ENCODE measurements at places on chromosomes 4 and X.

- DNase-seq, result no peak
Measured at GRCh38 chr4:26272654-26273615, 47.9 kb upstream of the RBPJ start.

DNA sequence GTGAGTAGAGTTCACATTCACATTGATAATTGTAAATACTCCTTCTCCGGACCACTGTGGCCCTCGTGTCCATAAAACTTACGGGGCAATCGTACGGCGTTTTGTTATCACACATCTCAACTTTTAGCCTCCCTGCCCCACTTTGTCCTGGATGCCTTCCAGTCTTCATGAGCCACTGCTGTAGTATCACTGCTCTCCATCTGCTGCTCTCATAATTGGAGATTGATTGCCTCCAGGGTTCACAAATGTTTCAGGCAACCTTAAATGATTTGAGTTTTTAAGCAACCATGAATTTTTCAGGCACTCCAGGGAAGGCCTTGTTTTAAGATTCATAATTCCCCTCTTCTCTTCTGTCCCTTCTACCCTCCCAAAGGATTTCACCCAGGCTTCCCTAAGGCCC, 28.4 kb downstream of the ALPK1 start:
- no peak for DNase-seq

DNA sequence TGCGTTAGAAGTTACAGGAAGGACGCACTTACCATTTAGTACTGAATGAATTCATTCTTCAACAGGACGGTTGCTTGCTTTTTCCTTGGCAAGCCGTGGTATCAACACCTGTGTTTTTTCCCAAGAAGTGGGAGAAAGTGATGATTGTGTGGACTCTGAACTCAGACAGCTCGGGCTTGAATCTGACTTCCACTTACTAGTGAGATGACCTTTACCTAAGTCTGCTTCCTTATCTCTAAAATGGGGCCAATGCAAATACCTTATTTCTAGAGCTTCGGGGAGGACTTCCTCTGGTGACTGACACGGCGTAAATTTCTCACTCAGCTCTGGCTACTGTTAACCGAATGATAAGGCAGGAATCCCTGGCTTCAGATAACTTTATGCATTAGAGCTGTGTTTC, 146.8 kb upstream of the RBPJ start:
- no peak for DNase-seq

GRCh38 chr4:164906368-164906767, 29.4 kb downstream of the APELA start:
- no peak for DNase-seq

DNA sequence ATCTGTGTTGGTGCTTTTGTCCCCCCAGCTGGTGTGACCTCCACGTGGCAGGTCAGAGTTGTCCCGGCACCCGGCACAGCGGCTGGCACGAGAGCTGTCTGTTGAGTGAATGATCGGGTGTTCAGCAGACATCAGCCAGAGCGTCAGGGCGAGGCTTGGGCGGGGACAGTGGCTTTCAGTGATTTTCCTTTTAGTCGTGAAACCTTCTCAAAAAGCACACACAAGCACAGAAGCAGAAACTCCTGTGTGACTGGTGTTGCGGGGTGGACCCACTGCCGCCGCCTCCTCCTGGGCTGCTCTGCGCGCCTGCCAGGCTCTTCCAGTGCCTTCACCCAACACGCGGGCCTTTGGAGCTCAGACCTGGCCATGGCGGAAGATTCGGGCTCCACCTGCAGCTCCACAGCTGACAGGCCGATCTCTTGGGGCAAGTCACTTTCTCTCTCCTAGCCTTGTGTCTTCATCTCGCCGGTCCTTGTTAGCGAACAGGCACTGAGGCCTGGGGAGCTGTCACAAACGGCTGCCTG, 51.4 kb upstream of the HGFAC start:
- DNase-seq, result no peak

DNA sequence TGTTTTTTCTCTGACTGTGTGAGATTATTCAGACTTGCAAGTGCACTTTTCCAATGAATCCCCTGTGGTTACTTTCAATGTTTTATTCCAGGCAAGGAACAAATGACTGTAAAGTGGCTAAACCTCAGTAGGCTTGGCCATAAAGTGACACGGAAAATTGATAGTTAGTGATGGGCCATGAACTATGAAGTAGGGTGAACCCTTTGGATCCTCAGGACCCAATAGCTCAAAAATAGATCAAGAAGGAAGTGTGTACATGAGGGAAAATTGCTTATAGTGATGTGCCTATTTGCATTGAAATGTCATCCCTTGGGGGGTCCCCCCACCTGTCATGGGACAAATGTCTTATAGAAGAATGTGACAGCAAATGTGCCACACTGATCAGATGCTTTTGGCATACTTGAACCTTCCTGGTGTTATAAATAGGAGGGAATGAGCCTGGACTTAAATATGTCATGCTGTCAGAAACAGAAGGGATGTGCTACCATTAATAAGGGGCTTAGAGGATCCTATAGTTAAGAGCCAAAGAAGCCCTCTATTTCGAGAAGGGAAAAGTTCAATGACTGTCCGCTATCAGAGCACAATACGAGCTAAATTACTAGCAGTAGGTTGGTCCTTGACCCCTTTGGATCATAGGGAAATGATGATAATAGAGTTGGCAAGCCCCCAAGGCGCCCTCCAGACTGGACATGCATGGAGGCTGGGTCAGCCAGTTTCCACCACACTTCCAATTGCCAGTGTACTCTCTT, 30.3 kb downstream of the SLC16A2 start:
- peak; percentile 6 for DNase-seq

DNA sequence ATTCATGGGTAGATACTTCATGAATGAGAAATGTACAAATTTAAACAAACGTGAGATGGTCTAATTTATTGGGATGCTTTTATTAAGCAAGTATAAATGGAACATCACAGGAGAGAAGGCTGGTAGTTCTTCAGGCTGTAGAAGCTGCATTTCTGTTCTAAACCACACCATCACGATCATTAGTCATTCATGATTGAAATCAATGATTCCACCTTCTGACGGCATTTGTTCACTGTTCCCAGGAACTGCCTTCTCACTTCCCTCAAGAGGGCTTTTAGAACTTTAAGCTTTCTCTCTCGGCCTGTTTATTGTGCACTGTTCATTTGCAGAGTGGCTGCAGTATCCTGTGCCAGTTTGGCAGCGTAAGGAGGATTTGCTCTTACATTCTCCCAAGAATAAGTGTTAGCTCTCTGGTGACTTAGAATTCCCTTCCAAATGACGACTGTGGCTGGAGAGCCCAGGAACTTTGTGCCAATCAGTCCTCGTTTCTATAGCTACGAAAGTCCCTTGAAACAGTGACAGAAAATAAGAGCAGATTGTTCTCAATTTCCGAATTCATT, 54.7 kb downstream of the MFAP3L start:
- DNase-seq, result no peak

- DNase-seq, result no peak
Measured at GRCh38 chr4:157245351-157245750, 24.8 kb downstream of the GRIA2 start.

DNA sequence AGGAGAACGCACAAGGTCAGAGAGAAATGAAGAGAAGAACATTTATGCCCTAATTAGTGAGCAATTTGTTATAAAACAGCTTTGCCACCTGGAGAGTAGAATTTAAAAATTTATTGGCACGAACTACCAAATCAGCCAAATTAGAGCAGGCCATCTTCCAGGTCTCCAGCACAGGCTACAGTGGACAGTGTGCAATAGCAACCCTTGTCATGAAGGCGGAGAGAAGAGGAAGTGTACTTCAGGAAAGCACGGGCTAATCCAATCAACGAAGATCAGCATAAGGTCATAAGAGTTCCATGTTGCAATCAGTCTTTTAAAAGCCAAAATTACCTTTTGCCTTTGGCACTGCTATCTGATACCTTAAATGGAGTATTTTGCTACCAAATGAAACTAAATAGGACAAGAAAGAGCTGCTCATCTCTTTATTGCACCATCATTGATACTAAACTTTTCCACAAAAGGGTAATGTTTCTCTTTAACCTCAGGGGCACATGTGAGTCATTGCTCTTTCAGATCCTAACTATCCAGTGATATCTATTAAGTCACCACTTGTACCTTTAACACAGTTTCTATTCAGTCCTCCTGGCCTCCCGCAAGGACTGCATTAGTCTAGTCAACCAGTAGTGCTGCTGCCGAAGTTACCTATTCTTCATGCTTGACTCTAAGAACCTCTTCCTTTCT, 19.9 kb downstream of the ANK2 start:
- no peak for DNase-seq

- peak; percentile 68 for DNase-seq
Measured at GRCh38 chrX:153875391-153876111, 10.4 kb downstream of the L1CAM start.

GRCh38 chr4:83388313-83388676, 53.6 kb upstream of the HPSE start:
- peak; percentile 15 for DNase-seq

- no peak for DNase-seq
Measured at GRCh38 chrX:108313669-108314068, 124.6 kb downstream of the COL4A6 start.

DNA sequence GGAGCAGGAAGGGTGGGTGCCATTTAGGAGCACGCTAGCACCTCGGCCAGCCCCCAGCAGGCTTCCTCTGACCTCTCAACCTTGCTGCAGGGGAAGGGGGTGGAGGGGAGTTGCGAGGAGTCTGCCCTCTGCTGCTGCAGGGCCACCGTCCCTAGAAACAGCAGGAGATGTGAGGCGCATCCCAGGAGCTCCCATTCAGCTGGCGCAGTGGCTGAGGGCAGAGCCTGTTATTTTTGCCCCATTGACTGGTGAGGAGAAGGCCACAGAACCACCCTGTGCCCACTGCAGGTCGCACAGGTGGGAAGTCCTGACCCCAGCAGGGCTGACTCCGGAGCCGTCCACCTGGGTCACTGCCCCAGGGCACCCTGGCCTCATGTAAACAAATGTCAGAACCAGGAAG, 8.0 kb downstream of the PDE6B start:
- DNase-seq, result no peak

DNA sequence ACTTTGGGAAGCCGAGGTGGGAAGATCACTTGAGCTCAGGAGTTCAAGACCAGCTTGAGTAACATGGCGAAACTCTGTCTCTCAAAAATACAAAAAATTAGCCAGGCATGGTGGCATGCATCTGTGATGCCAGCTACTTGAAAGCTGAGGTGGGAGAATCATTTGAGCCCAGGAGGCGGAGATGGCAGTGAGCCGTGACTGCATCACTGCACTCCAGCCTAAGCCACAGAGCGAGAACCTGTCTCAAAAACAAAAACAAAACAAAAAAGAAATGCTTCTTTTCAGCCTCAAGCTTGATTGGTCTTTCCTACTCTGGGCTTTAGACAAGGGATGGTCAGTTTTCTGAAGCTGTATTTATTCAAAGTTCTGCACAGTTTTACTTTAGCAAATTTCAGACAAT, 15.8 kb upstream of the DHRSX start:
- DNase-seq, result no peak

GRCh38 chrX:3763111-3763510, 49.7 kb upstream of the PRKX start:
- no peak for DNase-seq

- no peak for DNase-seq
Measured at GRCh38 chr4:152864361-152864760, 71.8 kb upstream of the FHDC1 start.

DNA sequence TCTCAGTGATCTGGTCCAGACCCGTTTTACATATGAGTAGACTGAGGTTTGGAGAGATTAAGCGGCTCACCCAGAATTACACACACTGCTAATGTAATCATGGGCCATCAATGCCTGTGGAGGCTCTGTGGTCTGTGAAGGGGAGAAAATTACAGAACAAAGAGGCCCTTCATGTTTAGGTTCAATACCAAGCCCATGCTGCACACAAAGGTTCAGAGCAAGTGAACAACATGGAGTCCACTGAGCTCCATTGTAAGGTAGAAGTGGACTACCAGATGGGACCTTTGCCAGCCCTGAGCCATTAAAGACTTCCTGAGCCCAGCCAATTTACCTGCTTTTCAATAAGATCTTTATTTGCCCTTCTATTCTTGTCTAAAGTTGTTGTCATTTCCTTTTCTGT, 109.8 kb downstream of the LUZP4 start:
- DNase-seq, result no peak

DNA sequence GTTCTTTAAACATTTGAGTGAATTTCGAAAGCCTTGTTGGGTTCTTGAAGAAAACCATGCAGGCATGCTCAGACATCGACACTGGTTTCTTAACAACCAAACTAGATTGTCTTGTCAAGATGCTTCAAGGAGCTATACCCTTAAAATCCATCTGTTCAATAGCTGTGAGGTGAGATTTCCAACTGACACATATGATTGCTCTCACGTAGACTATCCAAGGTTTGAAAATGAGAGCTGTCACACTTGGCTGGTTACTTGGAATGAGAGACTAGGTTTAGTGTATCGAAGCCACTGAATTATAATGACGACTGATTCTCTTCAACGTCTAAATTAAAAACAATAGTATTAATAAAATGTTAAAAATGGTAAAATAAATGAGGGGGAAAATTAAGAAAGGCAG, 2725.5 kb downstream of the ARAP2 start:
- no peak for DNase-seq

DNA sequence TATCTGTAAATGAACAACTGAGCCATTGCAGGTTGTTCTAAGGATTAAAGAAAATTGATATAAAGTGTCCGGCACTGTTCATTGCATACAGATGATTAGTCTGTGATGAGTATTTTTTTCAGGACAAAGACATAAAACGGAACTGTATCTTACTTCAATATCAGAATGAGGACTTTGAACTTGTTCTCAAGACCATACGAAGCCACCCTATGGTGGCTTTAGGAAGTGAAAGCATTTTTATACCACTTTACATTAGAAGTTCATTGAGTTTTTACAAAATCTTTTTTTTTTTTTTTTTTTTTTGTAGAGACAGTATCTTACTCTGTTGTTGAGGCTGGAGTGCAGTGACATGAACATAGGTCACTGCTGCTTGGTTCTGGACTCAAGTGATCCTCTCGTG, 45.2 kb upstream of the TRIM2 start:
- DNase-seq, result no peak

DNA sequence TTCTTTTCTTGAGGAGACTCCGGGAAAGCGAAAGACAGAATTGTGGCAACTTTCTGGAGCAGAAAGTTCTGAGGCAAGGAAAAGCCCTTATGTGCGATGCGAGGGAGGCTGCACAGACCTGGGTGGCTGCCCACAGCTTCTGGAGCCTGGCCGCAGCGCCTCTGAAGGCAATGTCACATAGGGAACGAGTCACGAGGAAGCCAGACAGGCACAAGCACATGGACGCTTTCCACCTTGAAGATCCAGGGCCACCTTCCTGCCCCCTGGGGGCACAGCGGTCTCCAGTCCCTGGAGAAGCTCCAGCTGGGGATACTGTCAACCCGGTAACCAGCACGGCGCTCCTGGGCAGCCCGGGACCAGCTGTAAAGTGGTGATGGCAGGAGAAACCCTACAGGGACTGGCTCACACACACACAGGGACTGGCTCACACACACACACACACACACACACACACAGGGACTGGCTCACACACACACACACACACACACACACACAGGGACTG, 69.8 kb downstream of the MTNR1A start:
- DNase-seq, result no peak

All from activated CD4-positive, alpha-beta T cell treated with anti-CD3 and anti-CD28 coated beads, Interleukin-2, amount 50 U/mL, for 48 hours (primary cell).